NCI-H1694 treated with DMSO at 0.1 percent for 48 hours (cell line): ENCODE measurements at places on chromosomes 6 and 20.

- DNase-seq, result no peak
Measured at GRCh38 chr20:64205611-64206026, 41.4 kb downstream of the MYT1 start.

DNA sequence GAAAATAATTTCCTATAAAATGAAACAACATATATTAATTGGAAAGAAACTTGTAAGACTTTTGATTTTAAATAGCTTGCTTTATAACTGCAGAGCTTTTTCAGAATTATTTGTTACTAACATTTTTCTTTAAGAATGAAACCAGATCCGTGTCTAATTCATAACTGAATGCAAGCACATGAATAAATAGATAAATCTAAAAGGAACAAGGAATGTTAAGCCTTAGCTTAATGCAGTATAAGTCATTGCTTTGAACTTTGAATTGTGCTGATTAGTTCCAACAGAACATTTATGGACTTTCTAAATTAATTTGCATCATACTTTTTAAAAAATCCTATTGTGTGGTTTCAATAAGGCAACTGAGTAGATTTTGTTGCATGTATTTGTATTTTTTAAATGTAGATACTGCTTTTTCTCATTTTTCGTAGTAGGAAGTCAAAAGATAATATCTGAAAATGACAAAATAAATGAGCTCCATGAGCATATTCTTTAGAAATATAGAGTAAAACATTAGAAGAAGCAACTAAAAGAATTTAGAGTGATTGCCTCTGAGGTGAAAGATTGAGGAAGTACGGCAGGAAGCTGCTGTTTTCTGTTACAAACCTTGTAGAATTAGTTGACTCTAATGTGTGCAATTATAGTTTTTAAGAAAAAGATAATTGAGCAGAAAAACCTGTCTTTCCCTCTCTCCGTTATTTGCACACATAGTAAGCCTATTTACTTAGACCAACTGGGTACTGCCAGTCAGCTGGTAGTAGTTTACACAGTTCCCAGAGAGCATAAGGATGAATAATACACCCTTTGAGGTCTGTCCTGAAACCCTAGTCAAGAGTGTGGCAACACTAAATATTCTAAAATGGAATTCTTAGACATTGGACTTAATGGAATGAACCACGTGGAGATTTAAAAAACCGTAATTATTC is 32.6 kb upstream of the SLC35D3 start:
- DNase-seq, result no peak

GRCh38 chr6:104187616-104188015 is 672.1 kb downstream of the HACE1 start:
- no peak for DNase-seq

DNA sequence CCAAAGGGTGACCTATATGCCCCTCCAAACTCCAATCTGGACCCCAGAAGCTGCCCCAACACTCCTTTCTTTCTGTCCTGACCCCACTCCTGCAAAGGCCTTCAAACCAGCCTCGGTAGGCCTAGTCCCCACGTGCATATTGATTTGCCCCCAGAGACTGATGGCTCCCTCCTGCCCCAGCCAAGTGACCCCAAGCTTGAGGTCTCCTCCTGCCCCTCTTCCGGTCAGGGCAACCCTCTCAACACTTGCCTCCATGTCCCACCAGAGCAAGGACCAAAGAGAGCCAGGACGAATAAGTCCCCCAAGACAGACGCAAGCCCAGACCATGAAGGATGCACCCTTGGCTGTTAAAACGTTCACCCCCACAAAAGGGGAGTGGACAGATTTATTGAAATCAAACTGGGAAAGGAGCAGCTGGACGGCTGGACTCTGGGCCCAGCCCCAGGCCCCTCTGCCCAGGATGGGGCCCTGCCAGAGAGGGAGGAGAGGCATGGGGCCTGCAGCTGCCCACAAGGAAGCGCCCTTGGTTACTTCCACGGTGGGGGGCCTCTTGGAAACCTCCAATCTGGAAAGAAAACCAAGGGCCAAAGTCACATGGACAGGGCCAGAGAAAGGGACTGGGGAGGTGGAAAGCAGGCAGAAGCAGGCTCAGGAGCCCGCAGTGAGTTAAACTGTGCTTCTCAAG is 2.4 kb upstream of the SPEF1 start:
- no peak for DNase-seq

GRCh38 chr6:1729133-1729749 is 119.5 kb downstream of the FOXC1 start:
- DNase-seq, result no peak

- DNase-seq, result peak; percentile 48
Measured at GRCh38 chr6:29651413-29652197, 5.3 kb upstream of the MOG start.

DNA sequence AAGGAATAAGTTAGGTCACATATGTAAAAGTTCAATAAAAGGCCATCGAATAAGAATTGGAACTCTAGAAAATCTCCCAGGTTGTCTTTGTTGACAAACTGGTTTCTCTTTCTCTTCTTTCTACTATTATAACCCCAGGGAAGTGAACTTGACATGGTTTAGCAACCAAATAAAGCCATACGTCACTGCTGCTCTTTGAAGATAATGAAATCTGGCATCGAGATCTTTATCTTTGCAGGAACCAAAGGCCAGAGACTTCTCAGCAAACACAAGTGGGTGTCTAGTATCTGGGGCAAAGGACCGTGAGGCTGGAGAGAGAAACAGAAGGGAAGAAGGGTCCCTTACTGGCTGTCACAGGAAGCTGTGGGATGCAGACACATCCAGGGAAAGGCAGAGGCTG is 286.7 kb upstream of the CDYL start:
- DNase-seq, result no peak

GRCh38 chr6:168156742-168157265 is 77.8 kb upstream of the FRMD1 start:
- DNase-seq, result no peak

DNA sequence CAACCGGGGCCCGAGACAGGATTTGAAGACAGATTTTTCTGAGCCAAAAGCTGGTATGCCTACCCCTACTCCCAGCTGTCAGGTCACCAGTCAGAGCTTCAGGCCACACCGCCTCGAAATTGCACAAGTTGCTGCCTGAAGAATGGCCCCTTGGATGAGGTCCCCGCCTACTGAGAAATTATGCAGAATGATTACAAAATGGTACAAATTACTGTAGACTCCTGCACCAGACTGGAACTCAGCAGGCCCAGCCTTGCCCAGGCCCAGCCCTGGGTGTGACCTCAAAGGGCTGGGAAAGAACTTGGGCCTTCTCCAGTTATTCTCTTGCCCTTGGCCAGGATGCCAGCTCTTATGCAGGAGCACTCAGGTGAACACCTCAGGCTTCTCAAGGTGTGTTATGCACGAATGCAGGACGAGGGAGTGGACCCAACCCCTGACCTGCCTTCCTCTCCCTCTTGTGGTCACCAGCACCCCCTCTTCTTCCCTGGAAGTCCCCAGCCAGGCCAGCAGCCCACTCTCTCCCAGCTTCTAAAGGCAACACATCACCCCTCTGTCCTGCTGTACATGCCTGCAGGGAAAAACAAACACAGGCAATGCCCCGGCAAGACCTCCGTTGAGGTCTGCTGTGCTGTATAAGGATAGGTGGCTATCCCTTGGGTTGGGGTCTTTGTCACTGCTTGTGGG is 88.7 kb upstream of the NAA20 start:
- DNase-seq, result no peak

- DNase-seq, result no peak
Measured at GRCh38 chr20:7406671-7407070, 533.6 kb downstream of the HAO1 start.

- no peak for DNase-seq
Measured at GRCh38 chr20:2178318-2179232, 76.9 kb downstream of the STK35 start.

DNA sequence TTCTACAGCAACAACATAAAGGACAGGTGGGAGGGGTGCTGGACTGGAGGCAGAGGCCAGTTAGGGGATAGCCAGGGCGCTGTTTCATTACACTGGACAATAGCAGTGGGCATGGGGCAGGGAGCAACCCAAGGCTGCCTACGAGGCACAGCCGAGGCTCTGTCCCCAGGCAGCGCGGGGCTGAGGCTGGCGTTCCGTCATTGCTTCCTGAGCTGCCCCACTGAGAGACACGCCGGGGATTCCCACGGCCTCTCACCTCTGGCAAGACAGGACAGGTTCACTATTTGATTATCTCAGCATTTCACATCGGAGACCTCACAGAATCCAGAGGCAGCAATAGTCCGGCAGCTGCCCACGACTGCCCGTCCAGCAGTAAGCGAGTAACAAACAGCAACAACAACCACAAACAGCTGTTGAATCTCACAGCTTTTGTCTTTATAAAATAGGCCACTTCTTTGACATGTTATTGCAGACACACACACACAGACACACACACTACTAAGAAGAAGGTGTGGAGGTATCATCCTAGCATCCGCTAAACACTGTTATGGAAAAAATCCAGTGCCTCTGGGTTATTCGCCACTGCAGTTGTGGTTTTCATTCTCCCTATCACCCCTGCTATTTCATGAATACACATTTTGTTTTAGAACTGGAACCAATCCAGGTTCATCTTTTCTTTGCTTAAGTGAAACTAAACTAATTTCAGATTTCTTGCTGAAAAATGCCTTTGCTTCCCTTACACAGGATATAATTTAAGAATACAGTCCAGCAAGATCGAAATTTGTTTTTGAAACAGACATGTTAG is 19.5 kb downstream of the KIF25 start:
- no peak for DNase-seq

- no peak for DNase-seq
Measured at GRCh38 chr6:149149653-149150052, 167.9 kb upstream of the TAB2 start.

- no peak for DNase-seq
Measured at GRCh38 chr20:59259946-59260345, 40.5 kb upstream of the EDN3 start.

DNA sequence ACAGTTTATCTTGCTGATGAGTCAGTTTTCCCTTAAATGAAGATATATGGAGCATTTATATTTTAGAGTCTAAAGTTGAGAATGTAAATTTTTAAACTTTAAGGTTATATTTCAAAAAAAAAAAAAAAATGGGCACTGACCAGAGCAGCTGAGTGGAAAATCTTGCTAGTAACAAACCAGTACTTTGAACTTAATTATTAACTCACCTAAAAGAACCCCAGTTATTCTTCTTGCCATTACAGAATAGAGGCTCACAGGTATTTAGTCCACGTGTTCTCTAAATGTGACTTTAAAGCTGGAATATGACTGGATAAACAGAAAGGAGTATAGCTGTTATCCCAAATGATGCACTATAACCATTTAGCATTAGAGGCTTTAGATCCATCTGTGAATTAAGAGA is 178.4 kb downstream of the COL9A1 start:
- DNase-seq, result no peak

DNA sequence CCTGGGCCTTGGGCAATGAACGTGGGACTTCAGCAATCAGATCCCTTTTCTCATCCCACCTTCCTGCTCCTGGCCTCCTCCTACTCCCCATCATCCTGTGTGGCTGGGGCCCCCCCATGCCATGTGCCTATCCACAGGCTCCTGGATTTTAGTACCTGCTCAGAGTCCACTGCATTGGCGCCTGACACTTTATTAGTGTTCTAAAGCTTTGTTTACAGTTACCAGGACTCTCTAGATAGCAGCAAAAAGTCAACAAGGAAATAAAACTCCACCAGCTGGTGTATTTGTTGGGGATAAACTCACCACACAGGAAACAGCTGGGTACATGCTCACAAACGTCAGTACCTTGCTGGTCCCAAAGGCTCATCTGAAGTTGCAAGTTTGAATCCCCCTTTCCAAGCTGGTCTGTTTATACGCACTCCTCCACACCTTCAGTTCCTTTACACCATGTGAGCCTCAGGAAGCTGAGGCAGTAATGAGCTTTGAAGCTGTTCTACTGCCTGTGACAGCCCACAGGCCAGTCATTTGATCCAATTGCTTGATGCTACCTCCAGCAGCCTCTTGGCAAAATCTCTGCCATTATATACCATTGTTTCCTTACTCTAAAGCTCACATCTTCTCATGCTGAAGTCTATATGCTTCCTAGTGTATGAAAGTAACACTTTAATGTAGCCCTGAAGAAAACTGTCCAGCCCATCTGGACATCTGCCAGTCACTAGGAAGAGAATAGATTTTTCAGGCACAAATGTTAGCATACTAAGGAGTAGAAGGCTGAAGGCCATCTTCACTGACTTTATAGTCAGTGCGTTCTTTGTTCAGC is 76.6 kb downstream of the ANKEF1 start:
- DNase-seq, result peak; percentile 5

- DNase-seq, result no peak
Measured at GRCh38 chr20:46458866-46459750, 52.7 kb upstream of the ELMO2 start.

DNA sequence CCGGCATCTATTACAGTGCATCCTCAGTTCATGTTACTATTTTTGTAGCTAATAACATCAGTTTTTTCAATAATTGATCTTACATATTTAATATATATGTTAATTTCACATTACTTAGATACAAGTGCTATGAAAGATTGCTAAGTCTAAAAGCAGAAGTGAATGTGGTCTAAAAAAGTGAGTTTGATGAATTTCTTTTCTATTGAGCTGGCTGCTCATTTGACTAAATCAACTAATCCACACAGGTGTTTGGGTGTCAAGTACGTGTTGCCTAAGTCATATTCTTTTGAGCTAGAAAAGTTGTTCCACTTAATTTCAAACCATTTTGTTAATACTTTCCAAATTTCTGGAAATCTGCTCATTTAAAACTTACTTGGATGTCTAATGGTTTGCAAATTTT is 46.6 kb upstream of the EZR start:
- no peak for DNase-seq

GRCh38 chr20:8393381-8393780 is 261.3 kb downstream of the PLCB1 start:
- no peak for DNase-seq

DNA sequence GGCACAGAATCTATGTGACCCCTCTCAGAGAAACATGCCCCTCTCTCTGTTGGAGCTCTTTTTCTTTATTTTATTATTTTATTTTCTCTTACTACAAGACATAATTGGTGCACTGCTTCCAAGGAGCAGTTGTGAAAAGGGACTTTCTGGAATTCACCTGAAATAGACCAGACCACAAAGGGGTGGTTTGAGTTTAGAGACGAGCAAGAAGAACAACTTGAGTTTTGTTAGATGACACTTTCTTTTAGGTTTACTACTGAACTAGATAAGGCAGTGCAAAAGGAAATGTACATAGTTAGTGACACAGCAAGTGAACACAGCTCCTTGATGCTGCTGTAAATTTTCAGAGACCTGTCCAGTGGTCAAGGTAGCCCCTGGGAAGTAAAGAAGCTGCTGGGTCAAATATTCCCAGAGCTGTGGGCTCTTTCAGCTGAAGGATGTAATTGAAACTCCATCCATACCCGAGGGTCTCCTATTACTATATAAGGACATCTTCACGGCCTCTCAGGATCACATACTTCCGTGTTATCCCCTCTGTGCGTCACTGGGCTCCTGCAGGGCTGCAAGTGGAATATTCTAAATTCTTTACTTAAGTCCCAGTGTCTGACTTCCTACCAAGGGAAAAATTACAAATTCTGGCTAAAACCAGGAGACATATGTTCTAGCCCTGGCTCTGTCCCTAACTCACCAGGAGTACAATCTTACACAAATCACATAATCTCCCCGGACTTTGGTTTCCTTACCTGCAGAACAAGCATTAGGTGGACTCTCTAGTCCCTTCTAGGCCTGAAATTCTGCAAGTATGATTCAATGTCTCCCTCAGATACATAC is 69.1 kb upstream of the ADTRP start:
- no peak for DNase-seq

GRCh38 chr6:45586216-45587171 is 208.8 kb upstream of the SUPT3H start:
- DNase-seq, result no peak

GRCh38 chr20:35767683-35768481 is 3.9 kb upstream of the PHF20 start:
- no peak for DNase-seq
